NCI-H187 treated with DMSO at 0.1 percent for 48 hours (cell line): ENCODE measurements at places on chromosomes 5 and 9.

DNA sequence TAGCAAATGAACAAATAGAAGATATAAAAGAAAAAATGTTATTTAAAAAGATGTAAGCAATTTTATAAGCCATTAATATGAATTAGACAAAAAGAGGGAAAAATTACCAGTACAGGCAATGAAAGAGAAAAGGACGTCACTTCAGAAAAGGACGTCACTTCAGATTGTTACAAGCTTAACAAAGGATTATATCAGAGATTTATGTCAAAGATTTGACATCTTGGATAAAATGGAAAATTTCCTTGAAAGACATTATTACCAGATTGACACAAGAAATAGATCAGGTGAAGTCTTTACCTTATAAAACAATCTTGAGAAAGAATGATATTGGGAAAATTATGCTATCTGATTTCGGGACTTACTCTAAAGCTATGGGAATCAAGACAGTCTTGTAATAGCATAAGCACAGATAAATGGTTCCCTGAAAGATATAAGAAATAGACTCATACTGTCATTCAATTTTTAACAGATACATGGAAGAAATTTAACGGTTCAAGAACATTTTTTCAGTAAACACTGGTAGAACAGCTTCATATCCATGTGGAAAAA, 625.4 kb upstream of the EDIL3 start:
- DNase-seq, result no peak

- DNase-seq, result no peak
These were observed 63.3 kb downstream of the LIX1 start for GRCh38 chr5:97078958-97079743.

GRCh38 chr9:132235894-132236661, 74.2 kb downstream of the NTNG2 start:
- no peak for DNase-seq

DNA sequence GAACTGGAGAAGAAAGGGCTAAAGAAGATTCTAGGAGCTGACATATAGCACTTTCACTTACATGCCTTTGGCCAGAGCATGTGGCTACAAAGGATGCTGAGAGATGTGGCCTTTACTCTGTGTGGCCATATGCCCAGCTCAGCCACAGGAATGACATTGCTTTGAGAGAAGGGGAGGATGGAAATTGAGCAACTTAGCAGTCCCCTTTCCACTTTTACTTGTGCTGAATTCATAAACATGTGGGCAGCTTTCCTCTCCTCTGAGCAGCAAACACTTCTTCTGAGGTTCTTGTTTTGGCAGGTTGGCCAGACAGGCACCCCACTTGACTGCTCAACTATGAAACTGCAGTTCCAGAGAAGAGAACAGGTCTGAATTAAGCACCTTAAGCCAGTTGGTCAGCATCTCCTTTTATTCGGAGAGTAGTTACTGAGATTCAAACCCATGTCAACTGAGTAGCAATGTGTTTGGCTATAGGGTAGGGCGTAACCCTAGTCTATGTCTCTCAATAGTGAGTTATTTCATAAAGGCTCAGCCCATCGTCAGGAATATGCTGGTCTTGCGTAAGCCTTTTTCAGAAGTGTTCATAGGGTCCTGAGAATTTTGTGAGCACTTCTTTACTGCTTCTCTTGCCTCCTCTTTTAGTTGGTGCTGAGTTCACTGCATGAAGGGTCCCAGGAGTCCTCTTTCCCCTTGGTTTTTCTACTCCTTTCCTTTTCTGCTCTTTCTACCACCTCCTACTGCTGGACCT, 134.5 kb downstream of the PALM2AKAP2 start:
- no peak for DNase-seq

DNA sequence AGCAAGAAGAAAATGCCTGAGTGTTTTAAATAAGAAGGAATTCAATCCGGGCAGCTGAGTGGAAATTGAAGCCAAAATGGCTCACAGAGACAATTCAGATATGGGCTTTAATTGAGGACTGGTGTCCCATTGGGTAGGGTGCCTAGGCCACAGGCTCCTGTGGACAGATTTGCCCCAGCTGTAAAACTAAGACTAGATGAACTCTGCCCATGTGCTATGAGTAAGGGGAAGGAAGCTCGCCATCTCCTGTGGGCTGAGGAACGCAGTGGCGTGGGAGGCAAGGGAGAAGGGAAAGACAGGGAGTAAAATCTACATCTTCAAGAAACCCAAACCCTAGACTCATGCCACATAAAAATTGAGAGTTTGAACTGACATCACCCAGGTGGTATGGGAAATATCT, 66.1 kb downstream of the KLHL3 start:
- DNase-seq, result no peak

DNA sequence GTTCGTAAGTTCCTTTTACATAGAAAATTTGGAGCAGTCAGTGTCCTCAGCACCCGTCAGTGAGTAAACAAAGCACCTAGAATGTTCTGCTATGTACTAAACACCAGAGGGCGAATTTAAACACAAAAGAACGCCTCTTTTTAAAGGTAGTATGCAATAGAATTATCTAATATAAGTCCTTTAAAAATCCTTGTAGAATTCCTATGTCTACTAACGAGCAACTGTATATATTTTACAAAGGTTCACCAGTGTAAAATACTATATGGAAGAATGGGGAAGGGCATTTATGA, 499 bp upstream of the TMEM232 start:
- DNase-seq, result no peak
